ENCODE measurements at places on chromosomes 4 and X.

DNA sequence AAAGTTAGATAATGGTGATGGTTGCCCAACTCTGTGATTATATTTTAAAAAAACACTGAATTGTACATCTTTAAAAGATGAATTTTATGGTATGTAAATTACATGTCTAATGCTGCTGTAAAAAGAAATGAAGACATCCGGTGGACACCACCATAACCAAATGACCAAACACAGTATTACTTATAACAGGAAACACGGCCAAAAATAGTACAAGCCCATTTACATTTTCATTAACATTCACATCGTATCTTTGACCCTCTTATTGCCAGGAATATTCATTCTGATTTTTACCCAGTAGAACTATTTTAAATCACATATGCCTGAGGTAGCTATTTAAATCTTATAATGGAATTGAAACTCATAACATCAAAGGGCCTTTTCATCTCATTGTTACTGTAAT, 143.2 kb downstream of the CFAP47 start:
- no peak for DNase-seq

DNA sequence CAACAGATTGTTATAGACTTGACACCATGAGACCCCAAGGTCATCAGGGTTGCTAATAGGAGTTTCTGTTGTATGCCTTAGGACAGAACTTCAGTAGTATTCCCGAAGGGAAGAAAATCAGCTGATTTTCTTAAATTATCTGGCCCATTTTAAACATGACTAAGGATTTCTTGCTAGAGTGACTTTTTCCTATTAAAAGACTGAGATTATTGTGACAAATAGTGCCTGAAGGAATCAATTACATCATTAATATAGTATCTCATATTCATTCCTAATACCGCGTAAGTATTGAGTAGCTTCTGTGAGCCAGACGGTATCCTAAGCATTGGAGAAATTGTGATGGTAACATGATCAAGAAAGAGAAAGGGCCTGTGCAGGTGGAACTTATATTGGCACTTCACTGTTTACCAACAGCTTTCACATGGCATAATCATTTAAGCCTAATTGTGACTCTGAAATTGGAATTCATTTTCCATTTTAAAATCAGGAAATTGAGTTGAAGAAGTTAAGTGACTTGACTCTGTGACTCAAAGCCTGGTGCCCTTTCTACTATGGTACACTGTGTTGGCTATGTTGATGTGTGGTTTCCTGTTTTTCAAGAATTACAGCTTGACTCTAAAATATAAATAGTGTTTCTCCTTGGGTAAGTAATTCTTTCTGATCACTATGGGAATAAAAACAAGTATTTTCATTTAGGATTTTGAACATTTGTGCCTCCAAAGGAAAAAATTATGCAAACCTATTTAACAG, 4.1 kb downstream of the AFF1 start:
- no peak for DNase-seq

- DNase-seq, result peak; percentile 11
These were observed 566 bp downstream of the ATP11C start for GRCh38 chrX:139932073-139932900.

- DNase-seq, result no peak
These were observed 82.8 kb upstream of the SLC4A4 start for GRCh38 chr4:71255976-71256375.

DNA sequence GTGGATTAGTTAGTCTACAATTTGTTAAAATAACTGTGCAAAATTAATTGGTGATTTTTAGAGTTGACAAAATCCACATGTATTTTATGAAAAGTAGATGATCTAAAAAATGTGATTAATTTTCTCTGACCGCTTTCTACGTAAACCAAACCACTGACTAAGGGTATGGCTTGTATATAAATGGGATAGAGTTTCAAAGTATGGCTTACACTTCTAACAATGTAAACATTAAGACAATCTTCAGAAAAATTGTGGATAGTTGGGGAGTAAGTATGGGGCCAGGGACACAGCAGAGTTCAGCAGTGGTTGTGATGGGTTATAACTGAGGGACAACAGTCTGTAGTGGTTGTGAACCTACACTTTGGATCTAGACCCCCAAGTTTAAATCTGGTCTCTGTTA, 39.8 kb downstream of the GABRA4 start:
- no peak for DNase-seq

GRCh38 chr4:112085156-112086035, 59.9 kb upstream of the FAM241A start:
- no peak for DNase-seq

DNA sequence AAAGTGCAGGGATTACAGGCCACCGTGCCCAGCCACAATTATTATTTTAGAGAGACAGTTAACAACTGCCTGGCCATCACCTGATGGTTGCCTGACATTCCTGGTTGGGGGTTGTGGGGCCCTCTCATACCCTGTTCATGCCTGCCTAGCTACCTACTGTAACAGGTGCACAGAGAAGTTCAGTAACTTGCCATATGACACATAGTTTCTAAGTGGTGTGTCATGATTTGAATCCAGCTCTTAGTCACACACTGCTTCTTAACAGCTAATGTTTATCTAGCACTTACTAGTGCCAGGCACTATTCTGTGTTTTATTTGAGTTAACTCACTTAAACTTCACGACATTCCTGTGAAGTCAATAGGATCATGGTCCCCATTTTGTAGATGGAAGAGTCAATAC, 122.7 kb upstream of the JADE1 start:
- DNase-seq, result no peak

GRCh38 chr4:69800599-69800998, 40.2 kb upstream of the SULT1B1 start:
- no peak for DNase-seq

DNA sequence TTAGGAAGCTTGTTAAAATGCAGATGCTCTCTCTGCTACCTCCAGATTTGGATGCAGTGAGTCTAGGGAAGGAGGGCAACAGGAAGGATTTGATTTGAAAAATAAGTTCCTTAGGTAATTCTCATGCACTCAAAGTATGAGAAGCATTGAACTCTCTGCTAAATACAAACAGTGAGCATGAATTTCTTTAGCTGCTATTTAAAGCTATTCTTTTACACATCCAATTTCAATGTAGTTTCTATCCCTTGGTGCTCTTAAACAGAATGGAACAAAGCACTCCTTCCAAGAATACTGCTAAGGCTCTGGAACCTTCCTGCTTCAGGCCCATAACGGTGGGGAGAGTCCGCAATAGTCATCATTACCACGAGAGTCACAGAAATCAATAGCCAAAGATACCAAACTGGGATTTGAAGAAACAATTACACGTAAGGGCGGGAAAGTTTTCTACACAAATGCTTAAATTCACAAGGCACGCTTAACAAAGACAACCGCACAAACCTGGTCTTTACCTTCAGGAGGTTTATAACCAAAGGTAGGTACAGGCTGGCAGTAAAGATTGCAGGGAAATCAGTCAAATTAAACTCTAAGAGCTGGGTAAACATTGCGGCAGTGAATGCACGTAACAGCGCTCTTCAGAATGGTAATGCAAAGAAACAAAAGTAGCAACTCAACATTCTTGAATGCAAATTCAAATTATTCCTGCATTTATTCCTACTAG, 123.2 kb upstream of the NAP1L5 start:
- DNase-seq, result no peak

DNA sequence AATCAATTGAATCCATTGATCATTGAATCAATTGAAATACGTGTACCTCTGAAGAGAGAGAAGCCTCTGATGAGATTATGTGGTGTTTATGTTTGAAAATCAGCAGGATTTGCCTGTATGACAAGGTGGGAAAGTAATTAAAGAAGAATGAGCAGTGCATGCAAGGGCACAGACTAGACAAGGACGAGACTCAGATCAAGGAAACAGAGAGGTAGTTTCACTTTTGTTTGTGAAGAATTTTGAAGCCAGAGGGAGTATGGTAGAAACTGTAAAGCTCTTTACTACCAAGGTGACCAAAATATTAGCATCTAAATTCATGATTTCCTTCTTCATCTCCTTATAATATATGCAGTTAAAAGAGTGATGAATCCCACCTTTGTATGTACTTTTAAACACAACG, 1830.0 kb upstream of the IGFBP7 start:
- no peak for DNase-seq

Data from anterior cingulate cortex (tissue), 58 donors.